AG10803 (cell line): ENCODE measurements at places on chromosomes 6 and 20.

DNA sequence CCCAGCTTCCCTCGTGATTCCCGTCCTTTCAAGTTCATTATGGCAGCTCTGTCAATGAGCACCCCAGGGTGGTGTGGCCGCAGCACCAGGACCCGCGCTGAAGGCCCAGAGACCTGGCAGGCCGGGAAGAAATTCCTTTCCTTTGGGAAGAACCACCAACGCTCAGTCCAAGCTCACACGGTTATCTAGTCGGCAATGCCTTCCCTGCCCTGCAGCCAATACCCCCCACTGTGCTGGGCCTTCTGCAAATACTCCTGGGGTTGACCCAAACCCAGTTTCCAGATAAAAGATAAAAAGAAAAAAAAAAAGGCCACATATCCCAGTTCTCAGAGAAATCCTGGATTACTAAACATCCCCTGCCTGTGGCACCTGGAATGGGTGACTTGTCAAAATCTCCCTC is 28.7 kb downstream of the PXDC1 start:
- no peak for DNase-seq

DNA sequence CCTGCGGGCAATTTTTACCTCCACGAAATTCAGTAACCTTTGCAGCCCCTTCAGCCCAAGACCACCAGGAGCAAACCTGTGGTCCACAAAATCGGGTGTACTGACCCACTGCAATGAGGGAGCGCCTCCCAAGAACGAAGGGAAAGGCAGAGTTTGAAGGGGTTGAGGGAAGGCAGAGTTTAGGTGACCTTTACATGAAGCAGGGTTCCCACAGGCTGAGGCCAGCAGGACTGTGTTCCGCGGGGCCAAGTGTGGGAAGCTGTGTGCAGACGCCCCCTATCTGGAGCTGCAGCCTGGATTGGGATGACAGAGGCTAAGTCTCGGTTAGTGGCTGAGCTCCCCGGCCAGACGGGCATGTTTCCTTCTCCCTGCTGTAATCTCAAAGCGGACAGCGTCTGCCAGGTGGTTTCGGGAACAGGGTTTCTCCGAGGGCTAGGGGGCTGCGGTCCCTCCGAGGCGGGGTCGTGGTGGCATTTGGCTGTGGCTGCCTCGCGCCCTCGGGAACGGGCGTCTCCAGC is 826 bp upstream of the PYGB start:
- peak; percentile 65 for DNase-seq

- no peak for DNase-seq
Observed at GRCh38 chr6:135088281-135088680, 33.7 kb upstream of the HBS1L start.

DNA sequence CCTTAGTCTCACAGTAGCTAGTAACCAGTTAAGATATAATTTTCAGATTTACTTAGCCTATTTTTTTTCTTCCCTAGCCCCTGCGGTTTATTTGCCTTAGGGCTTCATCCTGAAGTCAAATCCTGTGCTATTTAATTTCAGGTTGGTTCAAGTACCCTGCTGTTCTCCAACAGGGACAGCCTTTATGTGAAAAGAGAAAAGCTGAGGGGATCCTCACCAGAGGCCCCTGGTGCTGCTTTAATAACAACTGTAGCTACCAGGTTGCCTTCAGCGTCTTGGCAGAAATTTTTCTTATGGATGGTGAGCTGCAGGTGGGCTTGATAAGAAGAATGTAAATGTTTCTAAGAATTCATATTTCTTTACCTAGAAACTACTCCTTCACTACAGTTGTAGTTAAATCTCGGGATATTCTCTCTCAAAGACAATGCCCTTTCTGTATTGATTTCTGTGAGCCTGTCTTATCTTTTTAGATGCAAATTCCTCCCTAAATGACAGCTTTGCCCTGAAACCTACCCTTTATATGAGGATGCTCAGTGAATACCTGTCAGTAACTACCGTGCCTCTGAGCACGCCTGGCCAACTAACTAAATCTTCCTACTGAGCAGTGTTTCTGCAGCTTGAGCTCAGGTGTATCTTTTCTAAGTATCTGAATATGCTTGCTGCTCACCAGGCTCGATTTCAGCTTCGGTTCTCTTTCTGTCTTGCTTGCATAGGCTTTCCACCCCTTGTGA is 320.5 kb downstream of the MMUT start:
- no peak for DNase-seq

DNA sequence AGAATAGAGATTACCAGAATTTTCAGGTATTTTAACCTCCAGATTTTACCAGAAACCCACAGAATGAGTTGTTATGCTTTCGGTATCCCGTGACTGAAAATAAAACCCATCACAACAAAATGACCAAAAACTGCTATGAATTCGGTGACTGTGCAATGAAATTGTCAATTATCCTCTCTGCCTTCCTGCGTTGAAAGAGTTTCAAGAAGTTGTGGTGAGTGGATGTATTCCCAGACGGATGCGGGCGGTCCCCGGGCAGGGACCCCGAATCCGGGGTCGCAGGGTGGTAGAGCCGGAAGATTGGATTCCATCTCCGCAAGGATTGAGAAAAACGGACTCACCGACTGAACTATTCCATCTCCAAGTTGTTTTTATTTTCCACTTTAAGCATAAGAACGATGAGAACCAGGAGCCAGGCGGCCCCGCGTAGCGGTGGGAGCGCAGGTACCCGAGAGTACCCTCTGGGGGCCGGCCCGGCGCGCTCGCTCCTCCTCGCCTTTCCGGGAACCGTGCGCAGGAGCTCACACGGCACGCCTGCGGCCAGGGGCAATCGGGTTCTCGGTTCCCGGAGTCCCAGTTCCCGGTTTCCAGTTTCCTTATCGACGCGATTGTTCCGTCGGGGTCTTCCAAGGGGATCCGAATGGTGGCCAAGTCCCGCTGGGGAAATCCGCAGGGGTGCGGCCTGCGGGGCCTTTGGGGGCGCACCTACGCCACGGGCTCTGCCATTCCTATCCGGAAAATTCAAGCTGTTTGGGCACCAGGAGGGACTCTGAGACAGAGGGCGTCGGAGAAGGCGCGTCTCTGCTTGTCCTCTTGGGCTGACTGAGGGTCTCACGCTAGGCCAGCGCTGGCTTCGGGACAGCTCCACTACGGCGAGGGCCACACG is 104.9 kb upstream of the PRDM1 start:
- no peak for DNase-seq

GRCh38 chr6:70717038-70717801 is 49.5 kb downstream of the SMAP1 start:
- DNase-seq: no peak

- DNase-seq: no peak
Observed at GRCh38 chr20:20405623-20406022, 37.7 kb downstream of the INSM1 start.

GRCh38 chr6:153032255-153032882 is 29.9 kb upstream of the MTRF1L start:
- peak; percentile 75 for DNase-seq

DNA sequence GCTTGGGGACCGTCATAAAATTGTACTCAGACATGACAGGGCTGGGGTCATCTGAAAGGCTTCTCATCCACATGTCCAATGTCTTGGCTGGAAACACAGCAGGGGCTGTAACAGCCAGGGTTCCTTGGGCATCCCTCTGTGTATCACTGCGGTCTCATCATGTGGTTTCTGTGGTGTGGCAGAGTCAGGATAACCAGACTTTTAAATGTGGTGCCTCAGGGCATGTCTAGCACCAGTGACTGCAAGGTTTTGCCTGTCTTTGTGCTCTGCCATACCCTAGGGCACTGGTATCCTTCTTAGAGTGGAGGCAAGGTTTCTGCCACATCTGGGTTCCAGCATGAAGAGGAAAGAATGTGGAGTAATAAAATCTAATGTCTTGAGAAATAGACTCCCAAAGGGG is 124.2 kb downstream of the PLEKHG1 start:
- DNase-seq: peak; percentile 44

- DNase-seq: no peak
Observed at GRCh38 chr6:138237463-138237862, 19.2 kb upstream of the PBOV1 start.

GRCh38 chr6:35522660-35523658 is 10.3 kb upstream of the TULP1 start:
- peak; percentile 35 for DNase-seq

- DNase-seq: no peak
Observed at GRCh38 chr20:5720696-5721095, 29.5 kb upstream of the SHLD1 start.
